Central memory CD4-positive, alpha-beta T cell (primary cell): ENCODE measurements at places on chromosomes 3 and 15.

- peak; percentile 25 for DNase-seq
These were observed 1.1 kb downstream of the ITPR1 start for GRCh38 chr3:4493941-4494894.

DNA sequence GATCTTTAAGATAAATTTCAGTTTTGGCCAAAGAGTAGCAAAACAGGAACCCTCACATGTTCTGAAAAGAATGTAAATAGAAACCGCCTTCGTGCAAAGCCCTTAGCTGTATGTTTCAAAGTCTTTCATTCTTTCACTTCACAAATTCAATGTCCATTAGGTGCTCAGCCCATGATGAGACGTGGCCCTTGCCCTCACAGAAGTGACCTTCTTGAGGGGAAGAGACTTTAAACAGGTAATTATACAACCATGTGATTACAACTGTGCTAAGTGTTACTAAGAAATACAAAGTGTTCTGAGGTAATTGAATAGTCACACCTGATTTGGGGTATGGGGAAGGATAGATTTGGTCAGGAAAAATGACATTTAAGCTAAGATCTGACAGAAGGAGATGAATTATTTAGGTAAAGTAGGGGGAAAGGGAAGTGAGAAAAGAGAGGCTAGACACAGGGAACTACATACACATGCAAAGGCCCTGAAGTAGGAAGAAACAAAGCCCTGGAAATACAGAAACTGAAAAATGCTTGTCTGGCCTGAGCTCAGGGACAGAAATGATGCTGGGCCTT lies 19.6 kb downstream of the HSPBAP1 start:
- no peak for DNase-seq

GRCh38 chr3:107999215-107999775 lies 91.5 kb downstream of the CD47 start:
- no peak for DNase-seq

DNA sequence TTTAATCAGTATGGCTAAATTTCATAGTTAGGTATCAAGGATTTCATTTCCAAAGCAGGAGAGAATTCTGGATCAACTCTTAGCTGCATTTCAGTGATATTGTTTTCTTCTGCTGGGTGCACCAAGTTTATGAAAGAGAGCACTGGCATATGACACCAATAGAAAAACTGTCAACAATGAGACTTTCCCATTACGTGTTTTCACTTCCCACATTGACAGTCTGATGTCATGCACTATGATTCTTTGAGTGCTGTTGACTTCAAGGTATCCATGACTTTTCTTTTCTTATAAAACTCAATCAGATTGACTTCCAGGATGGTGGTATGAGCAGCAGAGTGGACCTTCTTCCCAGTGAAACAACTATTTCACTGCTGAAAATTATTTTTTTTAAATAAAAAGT lies 476.1 kb downstream of the EDEM1 start:
- DNase-seq, result no peak

- no peak for DNase-seq
These were observed 142.4 kb downstream of the EPHB1 start for GRCh38 chr3:134937256-134938028.

DNA sequence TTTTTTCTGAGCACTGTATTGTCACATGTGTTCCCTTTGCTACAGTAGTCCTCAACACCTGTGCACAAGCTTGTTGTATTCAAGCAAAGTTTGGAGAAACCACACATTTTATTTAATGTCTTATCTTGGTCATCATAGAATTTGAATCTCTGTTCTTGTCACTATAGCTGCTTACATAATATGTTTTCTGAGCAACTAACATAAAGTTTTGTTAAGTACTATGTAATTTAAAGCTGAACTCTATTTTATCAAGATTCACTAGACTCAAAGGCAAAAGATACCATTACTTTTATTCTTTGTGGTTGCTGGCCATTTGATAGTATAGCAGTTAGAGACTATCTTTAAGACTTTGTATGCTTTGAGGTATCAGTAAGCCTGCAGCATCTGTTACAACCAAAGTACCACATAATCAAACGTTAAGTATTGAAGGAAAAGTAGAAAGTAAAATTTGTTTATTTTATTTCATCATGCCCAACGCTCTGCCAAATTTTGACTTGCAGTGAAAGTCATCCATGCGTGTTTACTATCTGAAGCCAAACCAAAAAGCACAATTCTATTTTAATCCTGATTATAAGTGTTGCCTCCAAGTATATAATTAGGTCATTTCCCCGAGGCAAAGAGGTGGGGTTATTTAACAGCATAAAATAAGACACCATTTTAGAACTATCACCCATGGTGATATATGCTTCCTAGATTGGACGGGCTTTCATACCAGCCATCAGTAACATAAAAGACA lies 10.3 kb upstream of the ABHD10 start:
- DNase-seq, result no peak

DNA sequence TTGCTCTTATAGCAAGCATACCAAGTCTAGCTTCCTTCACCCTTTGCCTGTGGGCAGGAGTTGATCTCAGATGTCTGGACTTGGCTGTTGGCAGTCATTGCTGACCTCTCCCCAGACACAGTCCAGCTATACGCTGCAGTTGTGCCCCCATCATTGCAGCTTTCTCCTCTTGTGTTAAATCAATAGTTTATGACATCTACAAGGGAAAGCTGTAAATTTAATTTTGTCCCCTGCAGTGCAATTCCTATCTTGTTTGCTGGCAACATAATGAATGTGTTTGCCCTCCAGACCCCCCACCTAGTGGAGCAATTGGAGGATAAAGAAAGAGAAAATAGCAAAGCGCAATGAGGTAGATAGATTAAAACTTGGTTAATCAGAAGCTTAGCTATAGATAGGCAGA lies 280.2 kb downstream of the LSAMP start:
- DNase-seq, result no peak

GRCh38 chr3:185537369-185537970 lies 14.9 kb downstream of the LIPH start:
- no peak for DNase-seq

DNA sequence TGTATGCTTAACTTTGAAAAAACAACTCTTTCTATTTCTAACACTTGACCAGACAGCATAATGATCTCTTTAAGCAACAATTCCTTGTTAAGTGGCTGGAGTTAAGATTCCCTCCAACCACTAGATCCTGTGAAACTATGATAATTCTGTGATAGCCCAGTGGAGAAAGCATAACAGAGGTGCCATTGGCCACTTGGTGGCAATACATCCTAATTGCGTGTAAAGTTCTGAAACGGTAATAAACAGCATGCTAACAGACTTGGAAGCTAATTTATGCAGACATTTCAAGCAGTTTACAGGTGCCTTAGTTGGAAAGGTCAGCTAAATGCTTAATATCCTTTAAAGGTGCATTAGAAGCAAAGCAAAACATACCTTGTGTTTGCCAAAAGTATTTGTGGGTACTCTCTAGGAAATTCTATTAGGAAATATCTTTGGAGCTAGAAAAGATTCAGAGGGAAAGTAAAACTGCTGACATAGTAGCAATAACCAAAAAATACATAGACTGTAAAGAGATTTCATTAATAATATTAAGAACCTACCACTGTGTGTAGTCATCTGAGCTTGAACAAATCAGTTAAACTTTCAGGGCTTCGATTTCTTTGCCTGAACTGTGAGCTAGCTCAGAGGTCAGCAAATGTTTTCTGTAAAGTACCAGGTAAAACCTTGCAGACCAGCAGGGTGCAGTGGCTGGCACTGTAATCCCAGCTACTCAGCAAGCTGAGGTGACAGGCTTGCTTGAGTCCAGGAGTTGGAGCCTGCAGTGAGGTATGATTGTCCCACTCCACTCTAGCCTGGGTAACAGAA lies 19.0 kb upstream of the CSTA start:
- DNase-seq, result no peak

DNA sequence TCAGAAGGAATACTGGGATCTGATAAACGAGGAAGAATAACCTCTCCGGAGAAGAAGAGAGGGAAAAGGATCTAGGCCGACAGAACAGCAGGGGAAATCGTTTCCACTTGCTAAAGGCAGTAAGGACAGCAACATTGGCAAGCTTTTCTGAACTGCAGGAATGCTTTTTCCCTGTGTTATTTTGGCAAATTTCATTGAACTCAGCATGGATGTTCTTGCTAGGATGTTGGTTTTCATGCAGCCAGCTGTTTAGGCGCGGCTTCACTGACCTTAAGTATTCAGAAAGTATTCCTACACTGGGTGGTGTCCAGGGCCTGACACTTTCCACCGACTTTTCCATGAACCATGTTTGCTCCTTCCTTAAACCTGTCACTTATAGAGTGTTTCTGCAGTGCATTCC lies 489.7 kb downstream of the CNTN3 start:
- no peak for DNase-seq

DNA sequence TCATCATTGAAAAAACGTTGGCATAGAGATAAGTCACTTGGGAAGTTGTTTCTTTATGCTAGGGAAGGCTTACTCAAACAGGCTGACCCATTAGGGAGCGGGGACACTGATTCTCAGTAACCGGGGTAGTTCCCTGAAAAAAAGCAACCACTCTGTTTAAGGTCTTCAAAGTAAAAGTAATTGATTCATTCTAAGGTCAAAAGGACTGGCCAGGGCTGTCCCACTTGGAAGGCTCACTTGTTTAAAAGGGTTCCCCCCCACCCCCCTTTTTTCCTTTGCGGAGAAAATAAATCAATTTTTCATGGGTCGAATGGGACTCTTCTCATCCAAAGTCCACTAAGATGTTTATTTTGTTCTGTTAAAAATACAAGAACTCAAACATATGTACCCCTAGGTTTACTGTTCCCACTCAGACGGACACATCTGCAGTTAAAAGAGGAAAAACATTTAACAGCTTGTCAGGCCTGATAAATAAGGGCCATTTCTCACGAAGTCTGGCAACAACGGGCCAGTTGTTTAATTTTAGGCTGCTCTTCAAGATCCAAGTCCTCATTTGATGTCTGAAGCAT lies 53.0 kb downstream of the ARHGEF3 start:
- DNase-seq, result no peak

DNA sequence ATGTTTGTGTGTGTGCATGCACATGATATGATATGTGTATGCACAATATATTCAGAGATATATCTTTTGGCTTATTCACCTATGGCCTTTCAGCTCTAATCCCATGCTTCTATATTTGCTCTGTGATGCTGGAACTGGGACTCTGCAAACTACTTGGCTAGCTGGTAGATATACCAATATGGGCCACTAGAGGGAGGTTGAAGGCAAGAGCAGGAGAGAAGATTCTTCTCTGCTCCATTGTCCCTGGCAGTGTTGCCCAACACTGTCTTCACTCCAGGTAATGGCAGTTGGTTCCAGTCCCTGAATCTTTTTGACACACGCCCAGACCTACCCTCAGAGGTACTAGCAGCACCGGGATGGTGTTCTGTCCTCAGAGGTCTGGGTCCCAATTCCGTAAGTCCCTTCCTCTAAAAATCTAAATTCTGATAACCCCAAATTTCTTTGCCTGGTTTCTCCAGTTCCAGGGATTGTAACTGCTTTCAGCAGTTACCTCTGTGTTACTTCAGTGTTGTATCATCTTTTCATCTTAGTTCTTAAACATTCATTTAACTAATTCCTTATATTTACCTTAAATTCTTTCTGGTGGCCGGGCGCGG lies 44.7 kb downstream of the GTPBP8 start:
- peak; percentile 37 for DNase-seq

DNA sequence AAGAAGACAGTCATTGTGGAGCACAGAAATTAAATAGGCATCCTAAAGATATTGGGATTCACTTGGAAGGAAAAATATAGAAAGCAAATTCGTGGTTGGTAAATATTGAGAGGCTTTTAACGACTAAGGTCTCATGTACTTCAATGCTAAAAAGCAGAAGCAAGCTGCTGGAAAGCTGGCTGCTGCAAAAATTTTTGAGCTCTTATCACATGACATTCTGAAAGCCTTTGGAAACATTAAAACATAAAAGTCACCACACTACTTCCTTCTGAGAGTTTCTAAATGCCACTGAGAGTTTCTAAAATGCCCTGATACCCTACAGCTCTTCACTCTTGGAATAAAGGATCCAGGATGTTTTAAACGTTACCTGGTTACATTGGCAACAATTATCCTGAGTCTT lies 39.0 kb upstream of the CBLB start:
- DNase-seq, result no peak

- DNase-seq, result no peak
These were observed 718.4 kb downstream of the GBE1 start for GRCh38 chr3:81043009-81043408.

DNA sequence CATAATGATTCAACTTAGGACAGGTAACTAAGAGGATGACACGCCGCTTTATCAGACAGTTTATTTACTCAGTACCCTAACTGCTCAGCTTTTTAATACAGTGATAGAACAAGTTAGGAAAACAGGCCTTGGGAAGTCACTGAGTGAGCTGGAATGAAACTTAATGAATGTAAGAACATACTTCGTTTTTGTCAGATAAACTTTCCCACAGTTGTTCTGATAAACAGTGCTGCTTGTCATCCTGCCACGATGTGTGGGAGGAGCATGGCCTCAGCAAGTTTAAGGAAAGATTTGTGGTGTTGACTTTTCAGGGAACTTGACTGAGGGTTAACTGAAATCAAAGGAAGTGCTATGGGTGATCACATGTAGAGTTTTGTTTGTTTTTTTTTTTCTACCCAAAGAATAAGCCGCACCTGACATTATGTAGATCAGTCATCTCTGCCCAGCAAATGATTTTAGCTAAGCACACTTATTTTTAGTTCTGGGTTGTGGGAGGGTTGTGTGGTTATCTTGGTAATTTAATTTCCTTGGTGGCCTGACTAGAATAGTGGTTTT lies 5.6 kb upstream of the P2RY14 start:
- DNase-seq, result peak; percentile 12

DNA sequence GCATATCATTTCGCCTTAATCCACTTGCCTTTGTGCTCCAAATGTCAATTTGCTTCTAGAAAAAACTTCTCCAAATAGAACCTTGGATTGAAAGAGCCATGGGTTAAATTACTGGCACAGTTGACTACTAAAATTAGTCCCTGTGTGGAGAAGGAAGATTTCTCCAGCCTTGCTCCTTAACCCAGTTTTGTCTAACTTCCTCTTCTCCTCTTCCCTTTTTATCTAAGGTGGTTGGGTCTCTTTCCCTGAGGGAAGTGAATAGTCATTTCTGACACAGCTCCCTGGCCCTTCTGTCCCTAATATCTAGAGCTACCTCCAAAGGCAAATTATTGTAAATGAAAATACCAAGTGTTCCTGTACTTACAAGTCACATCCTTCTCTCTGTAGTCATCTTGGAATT lies 527.9 kb upstream of the TBL1XR1 start:
- DNase-seq, result no peak

DNA sequence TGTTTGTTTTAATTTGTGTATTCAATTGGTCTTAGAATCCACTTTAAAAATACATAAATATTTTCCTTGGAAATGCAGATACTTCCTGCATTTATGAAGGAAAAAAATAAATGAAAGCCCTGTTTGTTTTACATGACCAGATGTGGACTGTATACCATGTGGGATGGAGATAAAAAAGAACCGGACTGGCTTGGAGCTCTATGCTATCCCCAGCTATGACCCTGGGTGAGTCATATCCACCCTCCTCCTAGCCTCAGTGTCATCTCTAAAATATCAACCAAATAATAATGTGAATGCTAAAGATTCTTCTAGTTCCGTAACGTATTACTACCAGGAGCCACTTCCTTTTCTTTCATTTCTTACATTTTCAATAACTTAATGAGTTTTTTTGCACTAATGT lies 44.5 kb upstream of the PDZRN3 start:
- no peak for DNase-seq
